Stimulated activated CD4-positive, alpha-beta T cell treated with anti-CD3 and anti-CD28 coated beads, Interleukin-1b, Interleukin-23, amount 100 ng/mL, for 24 hours (primary cell): ENCODE measurements at places on chromosomes 2 and 18.
A peak's percentile ranks its signal among the peaks of the same experiment; 100 is the strongest.

DNA sequence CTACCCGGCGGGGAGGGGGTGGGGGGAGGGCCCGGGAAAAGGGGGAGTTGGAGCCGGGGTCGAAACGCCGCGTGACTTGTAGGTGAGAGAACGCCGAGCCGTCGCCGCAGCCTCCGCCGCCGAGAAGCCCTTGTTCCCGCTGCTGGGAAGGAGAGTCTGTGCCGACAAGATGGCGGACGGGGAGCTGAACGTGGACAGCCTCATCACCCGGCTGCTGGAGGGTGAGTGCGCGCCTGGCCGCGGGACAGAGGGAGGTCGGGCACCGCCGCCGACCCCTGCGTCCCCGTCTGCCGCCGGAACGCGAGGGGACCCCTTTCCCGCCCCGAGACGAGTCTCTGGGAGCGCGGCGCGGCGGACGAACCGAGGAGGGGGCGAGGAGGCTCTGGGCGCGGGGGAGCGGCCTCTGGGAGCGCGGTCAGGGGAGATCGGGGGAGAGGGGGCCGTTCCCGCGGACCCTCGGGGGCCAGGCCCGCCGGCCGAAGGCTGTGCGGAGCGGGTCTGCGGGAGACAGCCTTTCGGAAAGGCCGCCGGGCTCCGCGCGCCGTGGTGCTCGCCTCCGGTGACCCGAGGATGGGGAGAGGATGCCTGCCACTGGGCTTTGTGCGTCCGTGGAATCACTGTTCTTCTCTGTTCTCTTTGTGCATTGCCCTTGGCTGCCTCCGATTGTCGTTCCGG is 463 bp downstream of the PPP1CB start:
- DNase-seq = peak; percentile 37

- no peak for DNase-seq
Measured at GRCh38 chr2:127630864-127631540, 15.0 kb upstream of the GPR17 start.

- no peak for DNase-seq
Measured at GRCh38 chr2:61463769-61464475, 7.0 kb downstream of the USP34 start.

- DNase-seq = no peak
Measured at GRCh38 chr2:44275927-44276303, 635 bp downstream of the SLC3A1 start.

GRCh38 chr18:10440884-10441283 is 13.6 kb upstream of the APCDD1 start:
- DNase-seq = no peak

DNA sequence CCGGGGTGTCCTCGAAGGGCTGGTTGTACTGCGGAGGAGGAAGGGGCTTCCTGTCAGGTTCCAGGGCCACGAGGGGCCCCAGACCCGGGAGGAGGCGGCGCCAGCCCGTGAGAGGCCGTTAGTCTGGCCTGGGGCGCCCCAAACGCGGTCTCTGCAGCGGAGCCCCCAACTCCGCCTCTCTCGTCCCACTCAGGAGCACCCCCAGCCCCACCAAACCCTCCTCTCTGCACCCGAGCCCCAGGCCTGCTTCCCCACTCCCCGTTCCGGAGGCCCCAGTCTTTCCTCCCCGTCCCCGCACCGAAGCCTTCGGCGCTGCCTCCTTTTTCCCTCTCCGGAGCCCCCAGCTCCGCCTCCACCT is 473 bp downstream of the HJURP start:
- DNase-seq = peak; percentile 7

GRCh38 chr2:102261467-102262135 is 49.8 kb upstream of the IL1RL1 start:
- DNase-seq = no peak

- no peak for DNase-seq
Measured at GRCh38 chr2:223404616-223405015, 197.5 kb downstream of the SCG2 start.

GRCh38 chr2:126288362-126288761 is 367.6 kb upstream of the GYPC start:
- no peak for DNase-seq

DNA sequence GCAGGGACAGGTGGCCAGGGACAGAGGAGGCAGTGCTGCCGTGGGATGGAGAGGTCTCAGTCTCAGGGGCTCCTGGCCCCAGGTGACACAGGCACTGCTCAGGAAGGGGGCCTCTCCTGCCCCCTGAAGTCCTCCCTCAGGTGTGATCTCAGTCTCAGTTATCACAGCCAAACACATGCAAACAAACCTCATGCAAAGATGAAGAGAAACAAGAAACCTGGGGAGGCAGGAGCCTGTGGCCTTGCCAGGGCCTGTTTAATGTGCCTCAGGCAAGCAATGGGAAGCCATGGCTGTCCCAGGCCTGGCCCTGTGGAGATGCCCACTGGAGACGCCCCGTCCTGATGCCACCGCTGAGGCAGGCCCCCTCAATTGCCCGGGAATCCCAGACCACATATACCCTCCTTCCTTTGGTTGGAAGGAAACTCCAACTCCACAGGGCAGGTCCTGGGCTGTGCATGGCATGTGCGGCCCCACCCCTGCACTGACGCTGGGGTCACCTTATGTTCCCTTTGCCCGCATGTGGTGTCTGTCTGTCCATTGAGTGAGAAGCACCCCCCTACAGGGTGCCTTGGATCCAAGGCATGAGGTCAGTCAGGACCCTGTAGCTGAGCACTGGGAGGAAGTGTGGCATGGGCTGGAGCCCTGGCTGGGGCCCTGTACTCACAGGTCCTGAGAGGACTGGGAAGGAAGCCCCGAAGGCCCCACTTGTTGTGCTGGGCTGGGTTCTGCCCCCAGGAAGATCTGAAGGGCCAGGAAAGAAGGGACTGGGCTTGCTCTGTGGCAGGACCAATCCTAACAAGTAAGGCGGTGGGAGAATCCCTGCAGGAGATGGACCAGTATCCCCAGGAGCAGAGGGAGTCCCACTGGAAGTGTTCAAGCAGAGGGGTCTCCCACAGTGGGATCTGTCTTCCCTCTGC is 68.8 kb upstream of the RAB6C start:
- no peak for DNase-seq

DNA sequence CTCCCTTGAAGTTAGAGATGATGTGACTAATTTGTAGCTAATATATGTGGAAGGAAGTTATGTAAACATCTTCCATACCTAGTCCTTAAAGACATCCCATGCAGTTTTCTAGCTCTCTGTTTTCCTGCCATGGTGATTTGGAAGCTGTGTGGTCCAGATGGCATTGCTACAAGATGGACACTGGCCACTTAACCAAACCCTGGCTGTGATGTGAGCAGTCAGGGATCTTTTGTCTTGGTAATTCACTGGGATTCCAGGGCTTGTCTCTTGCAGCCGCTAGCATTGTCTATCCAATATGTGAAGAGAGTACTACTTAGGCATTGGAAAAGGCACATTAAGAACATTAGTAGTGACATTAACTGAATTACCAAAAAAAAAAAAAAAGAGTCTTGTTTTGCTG is 139.9 kb upstream of the DOCK10 start:
- DNase-seq = no peak

GRCh38 chr2:75063906-75064305 is 105.5 kb downstream of the POLE4 start:
- no peak for DNase-seq
